Motor neuron (in vitro differentiated cells): ENCODE measurements at places on chromosomes 5 and 9. TPM values are rescaled to one million over a fixed set of nuclear protein-coding genes. Genes with fewer than 3 reads are reported as not detected.

Gene WNT8A
- not detected in 2 replicates for total RNA-seq

Gene FGF18
- 0.26 and 0.46 TPM in 2 replicates for total RNA-seq

Gene TLE1
- total RNA-seq: 2.6 and 3.1 TPM in 2 replicates

Gene CDKN2B-AS1
- 12.2 and 15.5 TPM in 2 replicates for total RNA-seq

Gene IFNA13
- 0.23 TPM in 1 of 2 replicates, not detected in the other for total RNA-seq

Gene ABCA2
- 19.4 and 19.7 TPM in 2 replicates for total RNA-seq

GRCh38 chr9:94799578-94800264, 73.2 kb downstream of the AOPEP start:
- ATAC-seq: no peak

GRCh38 chr5:139459451-139459934, 3.0 kb downstream of the ECSCR start:
- no peak for ATAC-seq

DNA sequence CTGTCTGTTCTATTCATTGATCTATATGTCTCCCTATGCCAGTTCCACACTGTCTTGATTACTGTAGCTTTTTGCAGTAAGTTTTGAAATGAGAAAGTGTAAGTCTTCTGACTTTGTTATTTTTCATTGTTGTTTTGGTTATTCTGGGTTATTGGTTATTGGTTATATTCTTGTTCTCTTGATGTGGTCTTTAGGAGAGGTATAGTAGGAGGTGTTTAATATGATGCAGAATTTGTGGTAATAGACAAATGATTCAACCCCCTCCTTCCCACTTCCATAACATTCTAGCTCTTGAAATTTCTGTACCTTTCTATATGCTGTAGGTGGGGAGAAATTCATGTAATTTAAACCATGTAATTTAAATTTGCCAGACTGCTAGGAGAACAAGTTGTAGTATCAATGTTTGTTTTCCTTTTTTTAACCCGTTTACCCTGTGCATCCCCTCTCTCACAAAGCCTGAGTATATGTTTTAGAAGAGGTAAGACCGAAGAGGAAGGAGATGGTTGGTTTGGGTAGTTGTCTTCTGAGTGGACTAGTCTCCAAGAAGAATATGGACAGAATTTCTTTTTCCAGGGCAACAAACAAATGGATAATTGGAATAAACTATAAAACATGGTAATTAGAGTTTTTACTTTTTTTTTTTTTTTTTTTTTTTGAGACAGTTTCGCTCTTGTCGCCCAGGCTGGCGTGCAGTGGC, 19.2 kb downstream of the ANKHD1 start:
- no peak for ATAC-seq
